NCI-H1092 (cell line): ENCODE measurements at places on chromosomes 5 and 9.

DNA sequence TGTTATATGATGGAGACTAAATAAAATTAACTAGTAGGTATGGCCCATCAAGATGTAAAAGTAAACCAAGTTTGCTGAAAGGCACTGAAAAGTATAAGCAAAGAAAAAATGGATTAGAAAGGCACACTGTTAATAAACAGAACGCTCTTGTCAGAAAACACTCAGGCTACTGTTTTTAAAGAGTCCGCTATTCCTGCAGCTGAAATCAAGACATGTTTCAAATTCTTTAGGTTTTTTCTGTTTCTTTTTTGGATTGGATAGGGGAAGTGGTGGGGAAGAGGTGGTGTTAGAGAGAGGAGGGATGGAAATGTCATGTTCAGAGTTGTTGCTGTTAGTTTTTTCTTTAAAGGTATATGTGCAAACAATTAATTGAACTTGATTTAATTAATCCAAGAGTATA, 17.5 kb downstream of the OSTF1 start:
- no peak for DNase-seq

DNA sequence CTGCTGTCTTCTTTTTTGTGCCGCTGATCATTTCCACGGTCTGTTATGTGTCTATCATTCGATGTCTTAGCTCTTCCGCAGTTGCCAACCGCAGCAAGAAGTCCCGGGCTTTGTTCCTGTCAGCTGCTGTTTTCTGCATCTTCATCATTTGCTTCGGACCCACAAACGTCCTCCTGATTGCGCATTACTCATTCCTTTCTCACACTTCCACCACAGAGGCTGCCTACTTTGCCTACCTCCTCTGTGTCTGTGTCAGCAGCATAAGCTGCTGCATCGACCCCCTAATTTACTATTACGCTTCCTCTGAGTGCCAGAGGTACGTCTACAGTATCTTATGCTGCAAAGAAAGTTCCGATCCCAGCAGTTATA, 17.1 kb downstream of the F2R start:
- DNase-seq, result no peak

- no peak for DNase-seq
Measured at GRCh38 chr9:75616841-75617566, 273.5 kb upstream of the PCSK5 start.

- no peak for DNase-seq
Measured at GRCh38 chr5:131096774-131097710, 68.0 kb downstream of the HINT1 start.

- DNase-seq, result no peak
Measured at GRCh38 chr9:103928442-103928841, 165.7 kb upstream of the SMC2 start.

DNA sequence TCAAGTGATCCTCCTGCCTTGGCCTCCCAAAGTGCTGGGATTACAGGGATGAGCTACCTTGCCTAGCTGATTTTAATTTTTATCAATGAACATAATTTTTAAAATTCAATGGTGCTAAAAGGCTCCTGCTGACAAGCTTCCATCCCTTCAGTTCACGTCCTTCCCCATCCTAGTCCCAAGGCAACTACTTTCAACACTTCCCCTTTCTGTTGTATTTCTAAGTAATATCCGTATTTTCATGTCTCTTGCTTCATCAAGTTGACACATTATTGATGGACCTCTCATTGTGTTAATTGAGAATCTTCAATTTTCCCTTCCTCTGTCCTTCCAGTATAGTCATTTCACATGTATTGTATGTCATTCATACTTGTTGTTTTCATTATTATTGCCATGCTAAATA, 93.8 kb upstream of the RASGRF2 start:
- no peak for DNase-seq

GRCh38 chr9:93098236-93098946, 2.4 kb downstream of the CARD19 start:
- DNase-seq, result no peak

GRCh38 chr5:129661366-129662035, 86.4 kb upstream of the MINAR2 start:
- no peak for DNase-seq

- DNase-seq, result no peak
Measured at GRCh38 chr9:72656021-72656420, 134.6 kb downstream of the TMC1 start.

GRCh38 chr9:7799944-7800285, 337 bp upstream of the DMAC1 start:
- DNase-seq, result no peak

GRCh38 chr9:95807326-95807947, 68.1 kb upstream of the ERCC6L2 start:
- no peak for DNase-seq

- DNase-seq, result no peak
Measured at GRCh38 chr9:97293818-97294217, 13.6 kb upstream of the CCDC180 start.

DNA sequence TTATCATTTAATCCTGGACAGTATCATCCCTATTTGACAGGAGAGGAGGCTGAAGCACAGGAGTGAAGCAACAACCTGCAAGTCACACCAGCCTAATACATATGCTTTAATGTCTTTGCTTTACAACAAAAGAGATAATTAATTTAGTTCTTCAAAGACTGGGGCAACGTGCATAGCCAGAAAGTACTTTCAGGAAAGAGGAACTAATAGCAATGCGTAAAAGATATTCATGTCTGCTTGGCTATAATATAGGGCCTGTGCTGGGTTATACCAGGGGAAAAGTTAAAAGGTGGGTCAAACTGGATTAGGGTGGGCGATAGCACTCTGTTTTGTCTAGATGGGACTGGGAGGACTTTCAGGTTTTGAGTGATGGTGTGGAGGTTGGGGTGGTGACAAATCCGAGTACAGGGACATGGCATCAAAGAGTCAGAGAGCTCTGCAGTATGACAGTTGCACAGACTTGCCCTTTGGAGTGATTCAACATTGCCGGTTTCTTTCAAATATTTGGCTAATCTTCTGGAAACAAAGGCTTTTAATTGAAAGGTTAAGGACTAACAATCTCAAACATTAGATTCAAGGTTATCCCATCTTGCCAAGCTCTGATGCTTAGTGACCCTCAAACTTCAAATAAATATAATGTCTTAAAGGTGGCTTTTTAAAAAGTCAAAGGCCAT, 11.9 kb downstream of the DAB2 start:
- DNase-seq, result no peak

- DNase-seq, result no peak
Measured at GRCh38 chr5:133644000-133644865, 31.9 kb upstream of the FSTL4 start.

DNA sequence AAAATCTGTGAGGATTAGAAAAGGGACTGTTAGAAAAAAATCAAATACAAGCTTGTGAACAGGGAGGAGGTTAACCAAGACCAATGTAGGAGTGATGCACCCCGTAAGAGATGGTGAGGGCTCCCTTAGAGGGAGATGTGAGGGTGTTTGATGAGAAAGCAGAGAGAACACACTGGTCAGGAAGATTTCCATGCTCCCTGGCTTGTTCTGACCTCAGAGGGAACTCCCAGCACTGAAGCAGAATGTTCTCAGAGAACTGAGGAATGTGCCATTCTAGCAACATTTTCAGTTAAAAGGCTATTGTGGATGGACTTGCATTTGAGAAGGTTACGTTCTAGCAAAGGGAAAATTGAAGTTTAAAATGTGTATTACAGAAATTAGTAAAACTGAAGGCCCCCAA, 110.6 kb downstream of the HTR4 start:
- DNase-seq, result no peak

- no peak for DNase-seq
Measured at GRCh38 chr5:181218795-181219124, 4.3 kb upstream of the TRIM41 start.

DNA sequence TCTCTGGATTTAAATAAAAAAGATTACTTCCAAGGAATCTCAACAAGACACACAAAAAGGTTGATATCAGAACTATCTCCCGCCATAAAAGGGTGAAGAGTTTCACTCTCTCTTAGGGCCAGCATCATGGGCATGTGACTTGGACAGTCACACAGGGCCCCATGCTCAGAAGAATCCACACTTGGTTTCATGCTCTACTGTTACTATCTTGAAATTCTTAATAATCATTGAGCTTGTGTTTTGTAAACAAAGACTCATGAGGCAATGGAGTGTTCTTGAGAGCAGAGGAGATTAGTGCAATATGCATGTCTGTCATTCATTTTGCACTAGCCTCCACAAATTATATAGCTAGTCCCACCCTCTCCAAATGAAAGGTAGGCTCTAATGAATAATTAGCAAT, 58.4 kb downstream of the HMHB1 start:
- DNase-seq, result no peak

- peak; percentile 46 for DNase-seq
Measured at GRCh38 chr9:89597711-89598362, 7.0 kb upstream of the GADD45G start.

DNA sequence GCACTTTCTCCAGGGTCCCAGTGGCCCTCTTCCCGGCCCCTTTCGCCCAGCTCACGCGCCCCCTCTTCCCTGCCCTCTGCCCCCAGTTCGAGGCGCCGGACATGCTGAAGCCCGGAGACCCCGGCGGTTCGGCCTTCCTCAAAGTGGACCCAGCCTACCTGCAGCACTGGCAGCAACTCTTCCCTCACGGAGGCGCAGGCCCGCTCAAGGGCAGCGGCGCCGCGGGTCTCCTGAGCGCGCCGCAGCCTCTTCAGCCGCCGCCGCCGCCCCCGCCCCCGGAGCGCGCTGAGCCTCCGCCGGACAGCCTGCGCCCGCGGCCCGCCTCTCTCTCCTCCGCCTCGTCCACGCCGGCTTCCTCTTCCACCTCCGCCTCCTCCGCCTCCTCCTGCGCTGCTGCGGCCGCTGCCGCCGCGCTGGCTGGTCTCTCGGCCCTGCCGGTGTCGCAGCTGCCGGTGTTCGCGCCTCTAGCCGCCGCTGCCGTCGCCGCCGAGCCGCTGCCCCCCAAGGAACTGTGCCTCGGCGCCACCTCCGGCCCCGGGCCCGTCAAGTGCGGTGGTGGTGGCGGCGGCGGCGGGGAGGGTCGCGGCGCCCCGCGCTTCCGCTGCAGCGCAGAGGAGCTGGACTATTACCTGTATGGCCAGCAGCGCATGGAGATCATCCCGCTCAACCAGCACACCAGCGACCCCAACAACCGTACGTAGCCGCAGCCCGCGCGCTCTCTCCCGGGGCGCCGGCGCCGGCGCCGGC, 1.0 kb downstream of the PRDM6 start:
- DNase-seq, result no peak

DNA sequence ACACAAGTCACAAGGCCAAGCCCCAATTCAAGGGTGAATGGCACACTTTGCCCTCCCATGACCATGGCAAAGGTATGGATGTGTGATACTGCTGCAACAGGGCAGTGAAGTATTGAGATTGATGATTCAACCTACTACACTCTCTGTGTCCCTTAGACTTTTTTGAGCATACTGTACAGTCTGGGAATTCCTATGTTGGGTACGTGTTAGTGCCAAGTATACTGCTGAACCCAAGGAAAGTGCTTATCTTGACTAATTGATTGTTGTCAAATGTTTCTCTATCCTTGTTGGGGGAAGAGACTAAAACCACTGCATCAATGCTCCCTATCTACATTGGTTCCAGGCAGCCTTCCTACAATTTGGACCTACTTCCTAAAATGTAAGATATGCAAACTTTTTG, 93.7 kb downstream of the NDFIP1 start:
- no peak for DNase-seq

DNA sequence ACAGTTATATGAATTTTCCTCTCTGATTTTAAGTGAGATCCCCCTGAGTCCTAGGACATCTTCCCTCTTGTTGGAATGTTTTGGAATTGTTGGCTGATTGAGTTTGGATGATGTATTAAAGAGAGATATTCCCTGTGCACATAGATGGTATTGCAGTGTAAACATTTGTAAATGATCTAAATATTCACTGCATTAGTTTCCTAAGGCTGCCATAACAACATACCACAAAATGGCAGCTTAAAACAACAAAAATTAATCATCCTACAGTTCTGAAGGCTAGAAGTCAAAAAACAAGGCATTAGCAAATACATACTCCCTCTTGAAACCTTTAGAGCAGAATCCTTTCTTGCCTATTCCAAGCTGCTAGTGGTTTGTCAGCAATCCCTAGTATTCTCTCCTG, 38.0 kb upstream of the MROH2B start:
- no peak for DNase-seq

GRCh38 chr5:177600508-177601018, 631 bp downstream of the B4GALT7 start:
- peak; percentile 3 for DNase-seq

GRCh38 chr9:135222881-135223760, 135.7 kb downstream of the OLFM1 start:
- DNase-seq, result no peak

GRCh38 chr5:76762484-76762883, 46.6 kb downstream of the F2R start:
- no peak for DNase-seq

GRCh38 chr5:116778651-116779280, 204.1 kb upstream of the SEMA6A start:
- DNase-seq, result no peak

DNA sequence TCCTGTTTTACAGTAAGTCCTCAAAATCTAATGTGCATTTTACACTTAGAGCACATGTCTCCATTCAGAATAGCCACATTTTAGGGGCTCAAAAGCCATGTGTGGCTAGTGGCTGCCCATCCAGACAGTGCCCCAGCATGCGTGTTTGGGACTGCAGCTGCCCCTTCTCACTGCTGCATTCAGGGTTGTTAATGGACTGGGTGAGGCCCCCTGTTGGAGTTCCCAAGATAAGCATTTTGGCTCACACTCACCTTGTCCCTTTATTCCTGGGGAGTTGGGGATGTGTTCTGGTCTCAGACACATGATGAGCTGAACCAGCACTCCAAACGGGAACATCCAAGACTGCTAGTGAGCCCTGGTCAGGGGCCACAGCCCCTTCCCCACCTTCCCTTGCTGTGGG, 22.2 kb upstream of the ZNF366 start:
- DNase-seq, result no peak

GRCh38 chr5:164000241-164000640, 494.8 kb downstream of the MAT2B start:
- no peak for DNase-seq

DNA sequence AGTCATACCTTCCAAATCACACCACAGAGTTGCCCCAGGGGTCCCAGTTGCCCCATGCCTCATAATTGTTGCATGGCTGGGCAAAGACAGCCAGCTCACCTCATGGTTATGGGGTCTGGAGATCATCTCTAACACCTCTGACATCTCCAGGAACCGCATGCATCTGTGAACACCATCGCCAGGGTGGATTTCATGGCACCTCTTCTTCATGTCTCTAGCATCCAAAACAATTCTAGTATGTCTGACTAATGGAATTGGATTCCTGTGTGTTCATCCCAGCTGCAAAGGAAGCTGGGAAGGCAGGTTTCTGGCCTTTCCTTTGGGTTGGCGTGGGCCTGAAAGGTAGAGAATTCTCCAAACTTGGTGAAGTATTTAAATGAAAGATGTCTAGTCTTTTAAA, 122.3 kb upstream of the ABCA1 start:
- no peak for DNase-seq

DNA sequence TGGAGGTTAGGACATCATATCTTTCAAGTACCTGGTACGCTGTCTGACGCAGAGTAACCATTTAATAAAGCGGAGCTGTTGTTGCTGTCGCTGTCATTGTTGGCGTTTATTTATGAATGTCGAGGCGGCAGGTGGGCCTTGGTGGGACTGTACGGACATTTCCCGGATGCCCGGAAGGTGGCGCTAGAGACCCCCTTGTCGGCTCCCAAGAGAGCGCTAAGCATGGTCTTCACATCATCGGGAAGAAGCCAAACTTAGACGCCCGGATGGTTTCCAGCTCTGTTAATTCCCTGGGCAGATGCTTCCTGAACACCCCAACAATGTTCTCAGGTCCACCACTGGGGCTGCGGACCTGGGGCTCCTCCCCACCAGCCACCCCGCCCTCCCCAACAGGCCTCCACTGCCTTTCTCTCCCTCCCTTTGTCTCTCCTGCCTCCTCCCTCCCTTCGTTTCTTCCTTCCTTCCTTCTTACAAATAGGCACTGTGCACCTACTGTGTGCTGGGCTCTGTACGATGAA, 54.1 kb downstream of the DUSP1 start:
- peak; percentile 22 for DNase-seq
